ENCODE measurements at places on chromosomes 6 and 20.

DNA sequence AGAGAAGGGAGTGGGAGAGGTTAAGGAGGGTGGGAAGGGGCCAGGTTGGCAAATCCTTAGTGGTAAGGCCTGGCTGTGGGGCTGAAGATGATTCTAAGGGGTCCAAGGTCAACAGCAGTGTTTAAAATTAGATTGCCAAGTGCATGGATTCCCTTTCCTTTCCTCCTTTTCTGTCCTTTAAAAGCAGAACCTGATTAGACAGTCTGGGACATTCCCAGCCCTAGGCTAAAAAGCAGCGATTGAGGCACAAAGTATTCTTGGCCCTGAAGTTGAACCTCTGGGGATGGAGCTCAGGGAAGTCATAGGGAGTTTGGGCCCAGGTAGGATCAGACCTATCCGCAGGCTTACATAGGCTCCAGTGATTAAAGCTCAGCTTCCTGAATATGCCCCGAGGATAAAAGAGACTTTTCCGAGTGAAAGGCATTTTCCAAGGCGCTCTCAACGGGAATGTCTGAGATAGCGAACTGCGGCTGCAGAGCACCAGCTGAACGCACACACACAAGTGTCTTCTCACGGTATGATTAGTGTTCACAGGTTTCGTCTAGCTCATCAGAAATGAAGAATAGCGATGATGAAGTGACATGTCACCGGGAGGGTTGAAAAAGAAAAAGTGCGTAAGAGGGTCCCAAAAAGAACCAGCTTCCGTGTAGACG, 787 bp upstream of the CARMIL1 start:
- DNase-seq = no peak

- DNase-seq = peak; percentile 71
Measured at GRCh38 chr20:63017826-63018411, 11.2 kb upstream of the BHLHE23 start.

DNA sequence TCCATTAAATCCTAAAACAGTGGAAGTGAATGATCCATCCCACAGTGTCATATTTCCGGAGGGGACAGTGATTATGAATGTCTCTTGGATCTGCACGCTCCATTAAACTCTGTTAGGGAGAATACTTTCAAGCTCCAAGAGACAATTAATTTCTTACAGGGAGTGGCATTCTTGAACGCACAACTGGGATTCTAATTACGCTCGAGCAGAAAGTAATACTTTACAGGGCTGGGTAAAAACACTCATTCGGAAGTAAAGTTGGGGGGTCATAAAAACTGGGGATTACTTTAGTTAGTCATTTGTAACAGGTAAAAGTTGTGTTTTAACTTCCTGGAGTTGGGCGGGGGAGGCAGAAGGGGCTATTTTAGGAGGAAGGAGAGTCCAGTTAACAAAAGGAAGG, 151.8 kb downstream of the ZFP64 start:
- no peak for DNase-seq

- DNase-seq = no peak
Measured at GRCh38 chr20:31875671-31876070, 5.2 kb downstream of the TTLL9 start.

- no peak for DNase-seq
Measured at GRCh38 chr6:2756687-2757224, 6.0 kb upstream of the MYLK4 start.
